Kidney capillary endothelial cell (primary cell): ENCODE measurements at places on chromosomes 7 and 10.

DNA sequence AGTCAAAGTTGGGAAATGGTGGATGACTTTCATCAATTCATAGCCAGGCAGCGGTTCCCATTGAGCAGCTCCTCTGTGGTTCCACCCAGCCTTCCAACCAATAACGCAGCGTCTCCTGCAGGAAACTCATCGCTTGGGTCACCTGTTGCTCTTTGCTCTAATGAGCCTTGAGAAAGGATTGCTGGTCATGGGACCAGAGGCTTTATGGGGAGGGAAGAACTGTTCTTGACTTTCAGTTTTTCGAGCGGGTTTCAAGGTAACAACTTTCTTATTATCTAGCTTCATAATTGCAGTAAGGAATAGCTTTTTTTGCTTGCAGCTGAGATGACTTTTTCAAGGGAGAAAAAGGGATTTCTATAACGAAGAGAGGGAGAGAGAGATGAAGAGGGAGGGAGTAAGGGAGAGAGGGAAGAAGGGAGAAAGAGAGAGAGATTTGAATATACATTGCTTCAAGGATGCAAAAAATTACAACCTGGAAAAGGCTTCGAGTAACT is 405 bp upstream of the ENTPD1 start:
- peak; percentile 7 for DNase-seq

DNA sequence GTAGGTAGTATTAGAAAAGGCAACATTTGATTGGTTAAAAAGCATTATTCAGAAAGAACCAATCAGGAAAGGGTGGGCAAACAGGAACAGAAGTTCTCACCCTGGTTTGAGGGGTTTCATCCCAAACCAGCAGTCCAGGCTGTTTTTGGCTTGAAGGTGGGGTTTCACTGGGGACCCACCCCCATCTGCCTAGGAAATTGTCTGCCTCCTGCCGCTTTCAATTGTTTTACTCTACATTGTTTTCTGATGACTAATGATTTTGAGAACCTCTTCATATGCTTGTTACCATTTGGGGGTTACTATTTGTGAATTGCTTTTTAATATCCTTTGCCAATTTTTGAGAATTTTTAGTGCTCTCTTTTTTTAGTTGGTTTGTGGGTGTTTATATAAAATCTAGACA is 3.3 kb upstream of the PCBD1 start:
- DNase-seq: peak; percentile 23

DNA sequence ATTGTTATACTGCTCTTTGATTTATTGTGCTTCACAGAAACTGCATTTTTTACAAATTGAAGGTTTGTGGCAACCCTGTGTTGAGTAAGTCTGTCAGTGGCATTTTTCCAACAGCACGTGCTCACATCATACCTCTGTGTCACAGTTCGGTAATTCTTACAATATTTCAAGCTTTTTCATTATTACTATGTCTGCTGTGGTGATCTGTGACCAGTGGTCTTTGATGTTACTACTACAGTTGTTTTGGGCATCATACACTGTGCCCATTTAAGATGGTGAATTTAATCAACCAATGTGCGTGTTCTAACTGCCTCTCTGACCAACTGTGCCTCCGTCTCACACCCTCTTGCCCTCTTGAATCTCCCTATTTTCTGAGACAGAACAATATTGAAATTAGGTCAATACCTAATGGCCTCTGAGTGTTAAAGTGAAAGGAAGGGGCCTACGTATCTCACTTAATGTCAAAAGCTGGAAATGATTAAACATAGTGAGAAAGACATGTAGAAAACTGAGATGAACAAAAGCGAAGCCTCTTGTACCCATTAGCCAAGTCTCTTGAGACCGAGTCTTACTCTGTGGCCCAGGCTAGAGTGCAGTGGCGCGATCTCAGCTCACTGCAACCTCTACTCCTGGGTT is 20.2 kb upstream of the ASL start:
- no peak for DNase-seq

DNA sequence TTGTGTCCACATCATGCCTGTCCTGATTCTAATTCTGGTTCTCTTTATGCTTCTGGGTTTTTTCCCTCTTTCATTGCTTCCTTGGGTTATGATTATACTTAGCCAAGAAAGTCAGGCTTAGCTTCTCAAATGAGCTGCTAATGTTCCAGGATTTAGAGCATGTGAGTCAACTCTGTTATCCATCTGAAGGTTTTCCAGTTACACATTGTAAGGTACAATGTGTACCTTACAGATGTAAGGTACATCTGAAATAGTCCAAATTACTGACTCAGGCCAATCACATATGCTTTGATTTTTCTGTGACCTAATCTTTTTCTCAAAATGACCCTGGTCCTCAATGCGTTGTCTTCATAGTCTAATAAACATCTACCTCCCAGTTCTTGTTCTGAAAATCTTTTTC is 13.3 kb upstream of the MIOS start:
- no peak for DNase-seq

GRCh38 chr7:141698247-141699015 is 3.5 kb downstream of the DENND11 start:
- no peak for DNase-seq

GRCh38 chr10:24206334-24206733 is 2.6 kb upstream of the KIAA1217 start:
- no peak for DNase-seq

- no peak for DNase-seq
Observed at GRCh38 chr10:48505394-48506112, 99.3 kb downstream of the ARHGAP22 start.

- DNase-seq: no peak
Observed at GRCh38 chr10:52221923-52222322, 92.2 kb upstream of the DKK1 start.

GRCh38 chr10:49776851-49777250 is 14.7 kb upstream of the OGDHL start:
- DNase-seq: no peak

- no peak for DNase-seq
Observed at GRCh38 chr10:128166151-128166550, 39.9 kb upstream of the MKI67 start.

DNA sequence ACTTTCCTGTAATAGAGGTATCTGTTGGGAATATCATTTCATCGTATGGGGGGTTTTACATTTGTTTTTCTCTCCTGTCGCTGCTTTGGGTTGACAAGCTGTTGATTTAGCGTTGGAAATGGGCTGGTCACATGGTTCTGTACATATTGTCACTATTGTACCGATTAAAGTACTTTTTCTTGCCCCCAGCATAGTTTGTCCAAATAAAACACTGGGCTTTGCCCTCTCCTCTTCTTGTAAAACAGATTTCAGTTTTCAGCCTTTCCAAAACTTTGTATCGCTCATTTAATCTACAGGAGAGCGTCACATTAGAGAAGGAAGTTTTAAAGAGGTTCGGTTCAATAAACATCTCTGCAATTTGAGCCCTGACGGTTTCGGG is 4.0 kb downstream of the BMI1 start:
- no peak for DNase-seq

- no peak for DNase-seq
Observed at GRCh38 chr10:45374350-45375052, 485 bp downstream of the ALOX5 start.

DNA sequence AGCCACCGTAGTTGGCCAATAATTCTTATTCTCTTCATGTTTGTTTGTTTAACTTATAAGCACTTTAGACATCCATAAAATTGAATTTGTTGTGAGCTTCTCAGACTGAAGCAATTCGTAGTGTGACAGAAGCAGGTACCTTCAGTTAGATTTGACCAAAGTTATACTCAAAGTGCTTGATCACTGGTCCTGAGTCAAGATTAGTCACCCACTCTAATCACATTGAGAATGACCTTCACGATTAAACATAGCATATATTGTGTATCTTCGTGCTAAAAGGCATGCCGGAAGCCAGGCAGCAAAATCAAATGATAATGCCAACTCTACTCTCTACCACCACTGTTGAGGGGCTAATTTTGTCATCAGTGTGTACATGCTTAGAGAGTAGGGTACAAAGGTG is 763.7 kb upstream of the MBL2 start:
- DNase-seq: no peak

- no peak for DNase-seq
Observed at GRCh38 chr10:88788924-88789323, 13.6 kb upstream of the LIPM start.

DNA sequence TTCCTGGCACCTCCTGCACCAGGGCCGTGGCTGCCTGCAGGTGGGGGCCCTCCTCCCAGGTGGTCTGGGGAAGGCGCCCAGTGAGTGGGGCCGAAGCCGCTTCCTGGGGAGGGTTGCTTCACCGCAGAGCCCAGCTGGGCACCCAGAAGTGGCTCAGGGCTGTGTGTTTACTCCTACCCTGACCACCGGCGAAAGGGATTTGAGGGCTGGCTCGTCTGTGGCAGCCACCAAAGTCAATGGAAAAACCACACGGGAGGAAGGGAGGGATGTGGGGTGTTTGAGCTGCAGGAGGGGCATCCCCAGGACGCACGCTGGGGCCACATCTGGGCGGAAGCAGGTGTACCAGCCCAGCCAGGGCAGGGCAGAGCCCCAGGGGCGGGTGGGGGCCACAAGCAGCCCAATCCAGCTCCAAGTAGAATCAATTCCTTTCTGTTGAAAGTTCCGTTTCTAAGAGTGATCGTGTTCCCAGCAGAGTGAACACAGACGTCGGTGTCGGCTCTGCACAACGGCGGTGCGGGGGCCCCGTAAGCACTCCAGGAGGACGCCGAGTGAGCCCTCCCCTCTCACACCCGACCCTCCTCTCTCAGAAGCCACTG is 69.9 kb downstream of the FOXL3 start:
- no peak for DNase-seq

DNA sequence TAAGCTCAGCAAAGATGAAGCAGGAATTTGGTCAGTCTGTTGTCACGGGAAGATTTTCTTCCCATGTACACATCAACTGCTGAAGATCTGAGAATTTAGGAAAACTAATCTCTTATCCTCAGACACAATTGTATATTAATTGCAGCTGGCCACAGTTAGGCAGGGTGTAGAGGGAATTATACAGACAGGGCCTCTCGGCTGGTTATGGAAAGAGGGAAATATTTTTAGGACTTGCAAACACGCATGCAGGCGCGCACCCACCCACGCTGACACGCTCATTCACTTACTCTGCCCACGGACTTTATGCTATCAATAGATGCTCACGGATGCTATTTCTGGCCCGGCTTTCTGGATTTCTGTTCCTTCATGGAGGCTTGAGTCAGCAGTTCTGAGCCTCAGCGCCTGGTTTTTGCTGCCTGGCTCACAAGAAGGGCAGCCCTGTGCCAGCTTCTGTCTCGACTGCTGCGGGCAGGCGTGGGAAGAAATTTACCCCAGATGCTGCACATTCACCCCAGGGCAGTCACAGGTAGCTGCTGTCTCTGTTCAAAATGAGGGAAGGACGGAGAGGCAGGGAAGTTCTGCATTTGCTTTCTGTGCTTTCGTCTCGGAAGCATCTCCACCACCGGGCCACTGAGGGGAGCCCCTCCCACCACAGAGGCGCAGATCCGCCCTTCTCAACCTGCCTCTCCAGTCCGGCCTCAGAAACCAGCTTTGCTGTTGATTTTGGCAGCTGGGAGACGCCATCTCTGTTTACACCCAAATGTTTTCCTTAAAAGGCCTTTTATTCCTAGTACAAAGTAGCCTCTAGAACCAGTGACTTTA is 116.3 kb upstream of the BTBD16 start:
- no peak for DNase-seq

- DNase-seq: no peak
Observed at GRCh38 chr10:131075218-131075770, 236.2 kb downstream of the TCERG1L start.

- no peak for DNase-seq
Observed at GRCh38 chr10:30436191-30436611, 2.2 kb downstream of the MAP3K8 start.

DNA sequence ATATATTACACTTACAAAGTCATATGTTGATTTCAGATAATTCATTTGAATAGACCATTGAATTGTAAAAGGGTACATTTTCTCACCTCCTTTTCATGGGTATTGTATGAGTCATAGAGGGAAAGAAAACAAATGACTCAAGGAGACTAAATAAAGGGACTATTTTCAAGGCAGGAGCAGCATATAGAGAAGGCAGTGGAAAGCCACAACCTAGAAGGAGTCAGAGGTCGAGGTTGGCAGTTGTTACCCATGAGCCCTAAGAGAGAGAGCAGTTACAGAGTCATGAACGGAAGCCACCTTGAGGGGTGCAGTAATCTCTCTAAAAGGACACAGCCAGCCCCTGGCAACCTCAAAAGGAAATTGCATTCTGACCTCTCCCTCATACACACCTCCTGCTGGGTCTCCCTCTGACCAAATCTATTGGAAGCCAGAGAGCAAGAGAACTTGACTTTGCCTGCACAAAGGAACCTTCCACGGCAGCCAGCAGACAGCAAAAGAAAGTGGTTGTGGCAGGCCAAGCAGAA is 137.9 kb downstream of the GRM8 start:
- no peak for DNase-seq

DNA sequence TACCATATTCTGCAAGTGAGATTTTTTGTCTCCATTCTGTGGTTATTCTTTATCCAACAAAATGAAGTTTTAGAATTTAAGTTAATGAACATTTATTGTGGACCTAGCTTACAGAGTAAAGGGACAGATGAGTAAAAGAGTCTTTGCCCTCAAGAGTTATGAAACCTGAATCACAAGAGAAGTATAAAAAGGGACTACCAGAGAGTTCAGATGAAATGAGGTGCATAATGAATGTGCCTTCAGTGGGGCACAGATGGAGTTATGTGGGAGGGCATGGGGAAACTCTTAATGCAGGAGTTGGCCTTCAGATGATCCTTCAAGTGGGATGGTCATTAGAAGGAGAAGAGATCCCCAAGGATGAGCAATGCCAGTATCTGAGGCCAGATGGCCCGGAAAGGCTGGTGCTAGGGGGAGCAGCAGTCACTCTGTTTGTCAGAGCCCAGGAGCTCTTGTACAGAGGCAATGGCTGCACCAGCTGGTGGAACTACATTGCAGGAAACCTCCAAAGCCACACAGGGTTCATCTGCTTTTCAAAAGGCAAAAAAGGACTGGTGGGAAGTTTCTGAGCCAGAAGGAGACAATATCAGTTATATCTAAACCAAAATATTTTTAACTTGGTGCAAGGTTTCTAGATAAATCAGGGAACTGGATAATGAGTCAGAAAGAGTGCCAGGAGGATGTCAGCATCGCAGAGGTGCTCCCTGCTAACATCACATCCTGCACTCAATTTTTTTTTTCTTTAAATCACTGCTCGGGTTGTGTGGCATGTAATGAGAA is 162.0 kb downstream of the KLF6 start:
- no peak for DNase-seq

DNA sequence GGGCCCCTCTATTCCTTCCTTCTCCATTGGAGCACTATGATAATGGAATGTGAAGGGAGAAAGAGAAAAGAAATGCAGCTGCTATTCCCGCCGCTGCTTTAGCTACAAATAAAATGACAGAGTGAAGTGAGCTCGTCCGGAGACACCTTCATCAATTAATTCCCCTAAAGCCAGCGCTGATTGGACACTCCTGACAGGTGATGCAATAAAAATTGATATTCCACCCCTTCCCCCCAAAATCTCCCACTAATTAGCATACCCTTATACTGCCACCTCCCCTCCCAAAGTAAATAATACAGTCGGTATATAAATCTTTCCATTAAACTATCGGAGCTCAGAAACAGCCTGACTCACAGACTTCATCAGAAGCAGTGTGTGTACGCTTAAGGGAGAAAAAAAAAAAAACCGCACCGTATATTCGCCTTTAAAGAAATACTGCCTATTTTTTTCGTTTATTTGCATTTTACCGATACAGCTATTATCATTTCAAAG is 7.3 kb downstream of the SKIDA1 start:
- DNase-seq: no peak
